Tongue (tissue), 3 donors: ENCODE measurements at places on chromosomes 12 and 14.
A peak's percentile ranks its signal among the peaks of the same experiment; 100 is the strongest.

DNA sequence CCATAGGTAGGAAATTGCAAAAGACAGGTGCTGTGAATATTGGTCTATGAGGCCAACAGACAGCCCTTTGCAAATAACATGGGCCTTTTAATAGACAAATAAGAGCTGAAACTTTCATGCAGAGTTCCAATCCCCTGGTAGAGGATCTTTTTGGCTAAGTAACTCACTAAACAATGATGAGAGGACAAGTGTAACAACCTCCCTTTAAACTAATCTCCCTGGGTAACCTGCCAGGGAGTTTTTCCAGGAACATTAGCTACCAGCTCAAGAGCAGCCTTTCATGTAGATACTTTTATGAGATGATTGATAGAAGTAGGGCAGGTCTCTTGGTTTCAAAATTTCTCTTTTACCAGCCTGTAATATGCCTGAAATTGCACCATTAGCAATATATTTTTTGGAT is 13.8 kb upstream of the CACNA1C start:
- no peak for DNase-seq

- no peak for DNase-seq
Measured at GRCh38 chr12:94333396-94333795, 126.3 kb downstream of the CEP83 start.

GRCh38 chr12:80469681-80470080 is 25.6 kb downstream of the PTPRQ start:
- no peak for DNase-seq

DNA sequence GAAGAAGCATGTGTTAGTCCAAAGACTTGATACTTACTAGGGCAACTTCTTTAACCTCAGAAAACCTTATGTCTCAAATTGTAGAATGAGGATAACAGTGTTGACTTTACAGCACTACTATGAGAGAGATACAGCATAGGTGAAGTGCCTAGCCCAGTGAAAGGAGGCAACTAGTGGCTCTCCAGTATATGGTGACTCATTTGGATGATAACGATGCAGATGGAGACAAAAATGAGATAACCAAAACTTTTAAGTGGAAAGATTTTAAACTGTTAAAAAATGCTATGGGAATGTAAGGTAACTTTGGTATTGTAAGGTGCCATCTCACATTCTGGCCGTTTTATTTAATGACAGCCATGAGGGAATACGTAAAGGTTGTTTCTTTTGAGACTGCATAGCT is 2.7 kb downstream of the PHC1 start:
- no peak for DNase-seq

DNA sequence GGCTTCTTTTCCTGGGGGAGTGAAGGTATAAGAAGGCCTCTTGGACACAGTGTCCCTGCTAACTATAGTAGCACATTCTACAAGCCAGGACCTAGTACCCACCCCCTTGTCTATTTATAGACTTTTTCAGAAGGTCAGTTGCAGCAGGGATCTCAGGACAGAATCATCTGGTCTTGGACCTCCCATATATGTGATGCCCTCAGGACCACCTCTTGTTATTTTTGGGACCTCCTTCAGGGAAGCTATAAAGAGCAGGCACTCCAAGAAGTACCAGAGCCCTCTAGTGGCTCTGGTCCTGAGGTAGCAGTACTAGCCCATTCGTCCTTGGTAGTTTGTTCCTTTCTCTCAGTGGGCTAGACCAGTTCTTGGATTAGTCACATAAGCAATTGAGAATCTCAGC is 4.3 kb downstream of the COQ10A start:
- DNase-seq = peak; percentile 58

DNA sequence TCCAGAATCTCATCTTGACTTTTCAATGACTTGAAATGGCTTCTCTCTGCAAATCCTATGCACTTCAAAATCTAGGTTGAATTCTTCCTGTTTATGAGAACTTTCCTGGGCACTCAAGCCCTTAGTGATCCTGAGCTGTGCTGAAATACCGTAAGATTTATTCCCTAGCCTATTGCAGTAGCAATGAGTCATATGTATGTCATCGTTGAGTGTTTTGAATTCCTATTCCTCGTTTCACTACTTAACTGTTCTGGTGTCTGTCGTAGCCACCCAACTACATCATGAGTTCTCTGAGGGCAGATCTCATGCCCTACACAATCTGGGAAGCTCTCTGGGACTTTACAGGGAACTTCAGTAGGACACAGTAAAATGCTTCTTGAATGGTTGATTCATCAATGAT is 190.8 kb upstream of the TMEM132C start:
- no peak for DNase-seq
